ENCODE measurements at places on chromosomes 6 and 20.

DNA sequence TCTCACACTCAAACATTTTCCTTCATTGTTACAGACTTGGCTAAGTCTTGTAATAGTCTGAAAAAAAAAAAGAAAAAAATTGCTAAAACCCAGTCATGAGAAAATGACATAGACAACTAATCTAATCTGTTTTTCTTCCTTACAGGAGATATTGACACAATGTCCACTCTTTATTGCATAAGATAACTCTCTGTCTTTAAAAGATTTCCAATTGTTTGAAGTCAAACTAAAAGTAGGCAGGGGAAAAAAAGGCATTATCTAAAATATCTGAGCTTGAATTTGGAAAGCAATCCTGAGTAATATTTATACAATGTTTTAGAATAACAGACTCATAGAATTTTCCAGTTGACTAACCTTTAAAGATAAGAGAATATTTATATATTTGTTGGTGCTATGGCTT lies 233.0 kb upstream of the CEP162 start:
- no peak for DNase-seq

- DNase-seq = peak; percentile 78
Measured at GRCh38 chr20:33433465-33434234, 9.9 kb downstream of the SNTA1 start.

DNA sequence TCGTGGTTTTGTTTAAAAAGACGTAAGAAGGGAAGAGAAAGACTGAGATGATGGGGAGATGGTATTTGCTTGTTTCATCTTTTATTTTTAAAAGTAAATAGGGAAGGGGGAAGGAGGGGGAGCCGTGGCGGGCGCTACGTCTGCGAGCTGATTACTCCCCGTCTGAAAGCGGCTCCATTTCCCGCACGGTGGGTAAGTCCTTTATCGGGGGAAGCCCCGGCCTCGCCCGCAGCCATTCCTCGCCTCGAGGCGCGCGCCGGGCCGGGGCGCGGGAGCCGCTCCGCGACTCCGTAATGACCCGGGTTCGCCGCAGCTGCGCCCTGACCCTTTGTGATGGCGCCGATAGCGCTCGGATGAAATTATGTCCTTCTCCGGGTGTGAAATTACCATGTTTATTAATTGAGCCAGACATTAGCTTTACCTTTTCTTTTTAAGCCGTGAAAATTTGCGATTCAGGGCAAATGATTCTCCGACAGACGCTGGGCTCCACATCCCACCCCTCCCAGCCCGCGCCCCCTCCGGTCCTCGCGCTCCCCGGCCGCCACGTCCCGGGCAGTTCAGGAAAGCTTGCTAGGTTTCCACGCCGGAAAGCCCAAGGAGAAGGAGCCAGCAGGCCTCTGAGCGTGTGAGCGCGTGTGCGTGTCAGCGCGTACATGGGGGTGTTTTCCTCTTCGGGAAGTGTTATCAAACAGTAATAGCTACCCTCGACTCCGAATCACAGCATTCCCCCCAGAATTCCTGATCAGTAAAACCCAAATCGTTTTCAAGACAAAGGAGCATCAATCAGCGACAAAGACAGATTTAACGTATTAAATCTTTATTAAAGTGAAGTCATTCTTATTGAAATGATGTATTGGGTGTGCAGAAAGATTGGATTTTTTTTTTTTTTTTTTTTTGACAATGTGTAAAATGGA lies 30.0 kb downstream of the TFAP2A start:
- no peak for DNase-seq

GRCh38 chr6:34656378-34657036 lies 40.1 kb downstream of the ILRUN start:
- peak; percentile 43 for DNase-seq

- no peak for DNase-seq
Measured at GRCh38 chr6:19159561-19159960, 677.6 kb upstream of the ID4 start.

DNA sequence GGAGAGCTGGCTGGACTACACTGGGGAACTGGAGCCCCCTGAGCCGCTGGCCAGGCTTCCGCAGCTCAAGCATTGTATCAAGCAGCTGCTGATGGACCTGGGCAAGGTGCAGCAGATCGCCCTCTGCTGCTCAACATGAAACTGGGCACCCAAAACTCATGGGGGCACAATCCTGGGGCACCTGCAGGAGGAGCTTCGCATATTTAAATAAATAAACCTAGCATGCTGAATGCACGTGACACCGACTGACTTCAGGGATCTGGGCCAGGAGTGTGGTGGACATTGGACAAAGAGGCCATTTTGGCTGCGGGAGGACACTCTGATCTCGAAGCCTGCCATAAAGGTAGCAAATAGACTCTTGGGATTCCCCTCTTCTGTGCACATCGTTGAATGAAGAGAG lies 6.8 kb downstream of the SCAND1 start:
- DNase-seq = no peak

DNA sequence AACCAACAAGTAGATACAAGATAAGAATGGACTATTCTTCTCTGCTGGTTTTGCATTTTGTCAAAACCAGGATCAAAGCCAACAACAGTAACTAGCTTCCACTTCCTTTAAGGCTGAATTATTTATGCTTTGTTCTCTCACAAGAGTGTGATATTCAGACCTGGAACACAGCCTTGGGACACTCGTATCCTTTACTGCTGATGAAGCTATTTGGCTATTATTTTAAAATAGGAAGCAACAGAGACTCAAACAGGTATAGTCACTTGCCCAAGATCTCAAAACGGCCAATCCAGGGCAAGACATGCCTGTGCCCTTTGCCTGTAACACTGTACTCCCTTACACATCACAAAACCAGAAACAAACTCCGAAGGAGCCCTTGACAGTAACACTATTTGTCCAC lies 19.9 kb downstream of the SPTLC3 start:
- no peak for DNase-seq

- no peak for DNase-seq
Measured at GRCh38 chr6:127023001-127023778, 95.3 kb upstream of the RSPO3 start.

DNA sequence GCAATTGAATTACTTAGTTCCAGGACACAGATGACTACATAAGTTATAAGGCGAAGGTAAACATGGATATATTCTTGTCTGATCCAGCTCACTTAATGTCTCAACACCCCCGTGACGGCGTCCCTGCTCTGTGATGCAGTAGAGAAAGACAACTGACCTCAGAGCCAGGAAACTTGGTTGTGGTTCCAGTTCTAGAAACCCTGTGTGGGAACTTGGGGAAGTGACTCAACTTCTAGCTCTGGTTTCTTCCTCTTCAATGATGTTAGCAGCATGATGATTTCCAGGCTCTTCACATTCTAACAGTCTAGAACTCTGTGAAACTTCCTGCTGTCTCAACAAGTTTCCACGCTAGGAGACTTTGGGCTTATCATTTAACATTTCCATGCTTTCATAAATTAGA lies 18.4 kb downstream of the LAMA4 start:
- DNase-seq = no peak

DNA sequence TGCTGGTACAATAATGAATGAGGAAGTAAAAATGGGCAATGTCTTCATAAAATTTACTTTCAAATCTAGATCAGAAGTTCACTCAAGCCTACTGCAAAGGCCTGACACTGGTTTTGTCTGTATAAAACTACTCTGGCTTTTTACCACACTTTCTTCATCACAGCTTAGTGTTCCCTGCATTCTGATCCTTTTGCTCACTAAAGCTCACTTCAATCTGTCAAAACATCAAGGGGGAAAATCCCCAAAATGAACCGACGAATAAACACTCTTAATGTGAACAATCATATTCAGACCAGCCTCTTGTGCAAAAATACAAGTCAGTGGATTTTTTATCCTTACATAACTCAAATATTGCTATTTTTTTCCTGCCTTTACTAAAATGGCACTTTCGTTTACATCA lies 98.5 kb downstream of the PRDM1 start:
- no peak for DNase-seq

GRCh38 chr6:16653226-16653625 lies 108.0 kb downstream of the ATXN1 start:
- DNase-seq = no peak

DNA sequence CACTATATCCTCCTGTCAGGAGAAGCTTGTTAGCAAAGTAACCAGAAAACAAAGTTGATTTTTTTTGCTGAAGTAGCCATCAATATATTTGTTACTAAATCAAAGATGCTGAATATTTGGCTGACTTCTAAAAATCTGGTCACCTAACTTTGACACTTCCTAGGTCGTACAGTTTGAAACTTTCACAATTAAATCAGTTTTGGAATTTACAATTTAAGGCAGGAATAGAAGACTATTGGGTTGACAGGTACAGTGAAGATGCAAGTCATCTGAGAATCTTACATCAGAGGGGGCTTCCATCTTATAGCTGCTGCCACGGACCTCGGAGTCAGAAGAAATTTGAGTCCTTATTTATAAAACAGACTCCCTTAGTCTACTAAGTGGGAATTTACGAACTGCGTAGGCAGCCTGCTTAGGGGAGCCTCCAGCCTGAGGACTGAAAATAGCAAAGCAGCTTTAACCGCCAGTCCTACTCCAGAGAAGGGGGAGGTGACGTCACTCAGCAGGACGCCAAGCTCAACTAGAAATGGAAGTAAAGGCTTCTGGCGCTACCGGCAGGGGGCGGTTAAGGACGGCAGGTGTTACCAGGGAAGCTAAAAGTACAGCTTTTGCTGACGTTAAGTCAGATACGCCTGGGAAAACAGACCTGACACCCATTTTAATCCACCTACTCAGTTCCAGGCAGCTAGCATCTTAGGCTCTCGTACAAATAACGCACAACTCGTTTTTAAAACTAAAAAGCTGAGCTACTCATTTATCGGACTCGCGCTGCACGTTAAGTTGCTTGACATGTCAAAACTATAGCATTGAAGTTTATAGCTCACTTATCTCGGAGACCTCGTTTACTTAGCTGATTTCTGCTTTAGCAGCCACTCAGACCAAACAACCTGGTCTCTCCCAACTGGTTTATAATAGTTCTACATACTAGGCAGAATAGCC lies 61.1 kb upstream of the HFE start:
- peak; percentile 95 for DNase-seq

DNA sequence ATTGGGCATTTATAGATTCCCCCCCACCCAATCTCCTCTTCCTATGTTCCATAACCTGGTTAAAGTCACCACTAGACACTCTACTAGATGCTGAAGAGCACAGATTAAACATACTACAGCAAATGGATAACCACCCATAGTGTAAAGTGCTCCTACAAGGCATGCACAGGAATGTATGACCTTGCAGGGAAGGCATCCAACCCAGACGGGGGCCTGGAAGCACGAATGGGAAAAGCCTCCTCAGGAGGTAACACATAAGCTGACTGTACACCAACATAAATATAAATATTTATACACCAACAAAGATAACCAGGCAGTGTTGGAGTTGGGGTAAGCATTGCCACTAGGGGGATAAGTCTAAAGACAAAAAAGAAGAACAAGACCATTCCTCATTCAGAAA lies 691.7 kb downstream of the GRIK2 start:
- DNase-seq = no peak

- no peak for DNase-seq
Measured at GRCh38 chr6:21245488-21245887, 348.1 kb upstream of the SOX4 start.

- DNase-seq = no peak
Measured at GRCh38 chr20:33650753-33651561, 11.2 kb upstream of the C20orf144 start.

DNA sequence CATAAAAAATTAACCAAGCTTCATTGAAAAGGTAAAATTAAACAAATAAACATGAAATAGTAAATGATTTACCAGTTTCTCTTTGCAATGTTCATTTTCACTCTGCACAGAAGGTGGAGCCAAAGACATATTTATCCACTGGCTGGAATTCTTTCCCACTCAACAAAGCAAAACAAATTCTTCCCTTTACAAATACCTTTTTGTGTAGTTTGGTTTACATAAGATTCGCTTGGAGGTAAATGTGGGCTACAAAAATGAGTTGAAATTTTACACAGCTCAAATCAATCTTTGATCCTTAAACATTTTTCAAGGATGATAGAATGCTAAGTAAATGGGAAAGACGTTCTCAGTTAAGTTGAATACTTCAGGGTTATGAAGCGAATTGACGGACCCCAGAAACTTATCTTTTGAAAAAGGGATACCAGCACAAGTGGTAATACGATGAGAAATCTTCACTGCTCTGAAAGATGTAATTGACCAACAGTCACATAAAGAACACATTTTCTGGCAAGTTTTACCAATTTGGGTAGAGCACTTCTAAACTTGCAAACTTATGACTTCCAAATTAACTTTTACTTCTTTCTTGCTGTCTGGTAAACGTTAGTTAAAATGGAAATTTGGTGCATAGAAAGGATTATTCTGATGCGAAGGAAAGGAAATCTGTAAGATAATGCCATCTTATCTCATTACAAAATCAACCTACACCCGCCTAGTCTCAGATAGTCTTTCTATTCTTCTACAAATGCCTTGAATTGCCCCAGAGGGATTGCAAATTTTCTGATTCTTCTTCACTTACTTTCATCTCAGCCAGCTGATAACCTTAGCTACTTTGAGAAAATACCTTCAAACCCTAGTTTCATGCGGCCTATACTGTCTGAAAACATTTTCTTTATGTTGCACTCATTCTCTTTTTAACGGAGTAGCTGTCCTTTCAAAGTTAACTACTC lies 4.7 kb upstream of the GJA1 start:
- peak; percentile 63 for DNase-seq

- no peak for DNase-seq
Measured at GRCh38 chr6:46128476-46128875, 1.3 kb upstream of the ENPP4 start.

- DNase-seq = no peak
Measured at GRCh38 chr6:165417278-165417865, 108.0 kb upstream of the C6orf118 start.

DNA sequence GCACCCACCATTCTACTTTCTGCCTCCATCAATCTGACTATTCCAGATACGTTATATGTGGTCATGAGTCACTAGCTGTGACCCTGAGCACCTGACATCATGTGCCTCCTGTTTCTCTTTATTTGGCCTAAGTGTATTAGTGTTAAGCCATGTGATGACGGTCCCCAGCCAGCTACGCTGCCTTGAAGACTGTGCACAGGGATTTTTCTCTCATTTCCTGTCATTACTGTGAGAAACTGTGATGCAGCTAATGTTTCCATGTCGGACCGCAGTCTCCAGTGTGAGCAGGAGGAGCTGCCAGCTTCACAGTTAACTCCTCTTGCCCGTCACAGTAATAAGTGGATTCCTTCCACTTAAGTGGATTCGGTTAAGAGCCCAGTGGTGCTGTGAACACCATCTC lies 9.9 kb upstream of the SPATS1 start:
- no peak for DNase-seq

- DNase-seq = no peak
Measured at GRCh38 chr6:32329141-32329540, 42.6 kb downstream of the TSBP1 start.

DNA sequence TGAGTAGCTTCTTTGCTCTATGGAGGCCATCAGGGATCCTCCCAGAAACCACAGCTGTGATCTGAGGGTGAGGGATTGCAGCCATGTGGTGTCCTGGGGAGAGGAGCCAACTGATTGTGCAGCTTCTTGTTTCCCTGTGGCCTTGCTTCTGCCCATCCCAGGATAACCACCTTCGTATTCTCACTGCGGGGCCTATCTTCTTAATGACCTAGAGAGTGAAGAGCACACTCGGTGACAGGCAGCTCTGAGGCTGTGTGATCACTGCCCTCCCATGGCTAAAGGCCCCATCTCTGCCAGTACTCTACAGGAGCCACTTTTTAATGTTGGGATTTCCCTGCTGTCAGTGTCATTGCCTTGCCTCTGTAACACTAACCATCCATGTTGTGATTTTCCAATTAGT lies 5.3 kb upstream of the RAET1L start:
- no peak for DNase-seq

- DNase-seq = no peak
Measured at GRCh38 chr20:58303547-58303946, 6.0 kb upstream of the RAB22A start.

- peak; percentile 39 for DNase-seq
Measured at GRCh38 chr6:111113336-111114086, 26.2 kb downstream of the SLC16A10 start.

- DNase-seq = no peak
Measured at GRCh38 chr20:23116311-23117089, 30.4 kb upstream of the CD93 start.

Measured in Ammon's horn (tissue), 1 donor.